ENCODE measurements at places on chromosomes 11 and 22. TPM values are rescaled to one million over a fixed set of nuclear protein-coding genes. Genes with fewer than 3 reads are reported as not detected.

- H3K4me3 ChIP-seq = no peak overlapping the region
- no peak overlapping the region for H3K27ac ChIP-seq
- DNase-seq = no peak
- H3K27me3 ChIP-seq = no peaks in the 10 kb centered on the region
Observed at GRCh38 chr22:30294066-30294465, 4.8 kb upstream of the CASTOR1 start.

DNA sequence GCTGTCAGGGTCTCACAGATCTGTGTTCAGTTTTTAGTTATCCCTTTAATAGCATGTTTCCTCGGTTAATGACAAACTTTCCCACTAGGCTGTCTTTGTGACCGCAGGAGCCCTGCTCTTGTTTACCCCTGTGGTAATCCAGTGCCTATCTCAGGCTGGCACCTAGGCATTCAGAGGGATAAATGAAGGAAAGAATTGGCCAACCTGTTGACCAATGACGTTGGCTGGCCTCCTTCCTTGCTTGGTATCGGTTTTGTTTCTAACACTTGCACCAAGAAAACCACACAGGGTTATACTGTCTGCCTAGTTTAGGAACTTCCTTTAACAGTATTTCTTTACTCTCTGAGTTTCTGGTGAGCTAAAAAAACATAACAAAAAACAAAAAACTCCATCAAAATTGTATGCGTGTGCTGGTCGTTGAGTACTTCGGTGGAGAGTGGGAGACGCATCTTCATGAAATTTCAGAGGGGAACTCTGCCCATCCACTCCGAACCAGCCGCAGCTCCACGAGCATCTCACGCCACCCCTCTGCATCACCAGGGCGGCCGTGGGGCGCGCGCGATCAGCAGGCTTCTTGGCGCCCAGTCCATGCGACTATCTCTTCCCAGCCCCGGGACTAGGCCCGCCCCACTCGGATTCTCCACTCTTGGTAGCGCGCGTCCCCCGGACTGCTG lies 563 bp upstream of the ENDOD1 start:
- H3K4me1 ChIP-seq = peaks cover 66% of the 10 kb centered on the region
- no peaks in the 10 kb centered on the region for H3K27me3 ChIP-seq
- peak overlapping the region; percentile 90 for H3K4me3 ChIP-seq
- peak; percentile 64 for DNase-seq
- peak overlapping the region; percentile 99 for H3K27ac ChIP-seq
- H3K36me3 ChIP-seq = peaks cover 20% of the 10 kb centered on the region

- H3K27me3 ChIP-seq = no peaks in the 10 kb centered on the region
- DNase-seq = no peak
- no peak overlapping the region for H3K4me3 ChIP-seq
- H3K27ac ChIP-seq = no peak overlapping the region
- peaks cover 55% of the 10 kb centered on the region for H3K36me3 ChIP-seq
Observed at GRCh38 chr11:17298302-17298701, 21.8 kb downstream of the NUCB2 start.

DNA sequence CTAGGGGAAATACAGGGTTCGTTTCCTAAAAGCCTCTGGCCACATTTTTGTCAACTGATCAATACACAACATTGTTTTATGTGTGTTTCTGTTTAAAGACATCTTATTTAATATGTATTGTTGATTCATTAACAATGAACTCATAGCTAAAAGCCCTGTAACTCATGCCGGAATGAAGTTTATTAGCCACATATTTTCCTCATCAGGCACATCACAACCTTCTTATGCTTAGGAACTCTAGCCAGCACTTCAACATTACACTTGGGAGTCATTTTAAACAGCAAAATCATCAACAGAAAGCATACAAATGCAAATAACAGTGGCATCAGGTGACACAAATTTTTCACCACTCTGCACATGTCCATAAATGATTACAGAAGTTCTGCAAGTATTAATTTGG lies 15.1 kb upstream of the BLID start:
- H3K4me3 ChIP-seq = no peak overlapping the region
- no peak overlapping the region for H3K27ac ChIP-seq
- H3K4me1 ChIP-seq = no peaks in the 10 kb centered on the region
- no peaks in the 10 kb centered on the region for H3K27me3 ChIP-seq
- no peaks in the 10 kb centered on the region for H3K36me3 ChIP-seq
- no peak for DNase-seq

DNA sequence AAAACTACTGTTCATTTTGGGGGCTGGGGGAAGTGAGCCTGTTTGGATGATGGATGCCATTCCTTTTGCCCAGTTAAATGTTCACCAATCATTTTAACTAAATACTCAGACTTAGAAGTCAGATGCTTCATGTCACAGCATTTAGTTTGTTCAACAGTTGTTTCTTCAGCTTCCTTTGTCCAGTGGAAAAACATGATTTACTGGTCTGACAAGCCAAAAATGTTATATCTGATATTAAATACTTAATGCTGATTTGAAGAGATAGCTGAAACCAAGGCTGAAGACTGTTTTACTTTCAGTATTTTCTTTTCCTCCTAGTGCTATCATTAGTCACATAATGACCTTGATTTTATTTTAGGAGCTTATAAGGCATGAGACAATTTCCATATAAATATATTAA lies 87.1 kb upstream of the BIRC3 start:
- no peak overlapping the region for H3K4me3 ChIP-seq
- no peaks in the 10 kb centered on the region for H3K36me3 ChIP-seq
- H3K27ac ChIP-seq = no peak overlapping the region
- H3K27me3 ChIP-seq = peaks cover 16% of the 10 kb centered on the region

GRCh38 chr22:25025491-25026400 lies 73.2 kb downstream of the KIAA1671 start:
- no peak overlapping the region for H3K4me3 ChIP-seq
- peak overlapping the region; percentile 26 for H3K27ac ChIP-seq
- H3K4me1 ChIP-seq = peaks cover 20% of the 10 kb centered on the region
- no peaks in the 10 kb centered on the region for H3K36me3 ChIP-seq
- peaks cover 6% of the 10 kb centered on the region for H3K27me3 ChIP-seq
- no peak for DNase-seq

GRCh38 chr11:76663912-76664440 lies 6.6 kb downstream of the LRRC32 start:
- H3K4me1 ChIP-seq = peaks cover 29% of the 10 kb centered on the region
- DNase-seq = no peak
- H3K27me3 ChIP-seq = peaks cover 10% of the 10 kb centered on the region
- H3K36me3 ChIP-seq = no peaks in the 10 kb centered on the region

- no peak overlapping the region for H3K4me3 ChIP-seq
- H3K27ac ChIP-seq = no peak overlapping the region
- H3K27me3 ChIP-seq = no peaks in the 10 kb centered on the region
- no peak for DNase-seq
- H3K36me3 ChIP-seq = no peaks in the 10 kb centered on the region
Observed at GRCh38 chr11:109604481-109605400, 182.8 kb downstream of the C11orf87 start.

- peaks cover 20% of the 10 kb centered on the region for H3K4me1 ChIP-seq
- peak overlapping the region; percentile 93 for H3K27ac ChIP-seq
- no peaks in the 10 kb centered on the region for H3K36me3 ChIP-seq
- no peaks in the 10 kb centered on the region for H3K27me3 ChIP-seq
- peak; percentile 84 for DNase-seq
Observed at GRCh38 chr22:20205964-20206708, 55.3 kb upstream of the CCDC188 start.

GRCh38 chr22:28506150-28506535 lies 173.5 kb downstream of the TTC28 start:
- H3K4me1 ChIP-seq = no peaks in the 10 kb centered on the region
- H3K4me3 ChIP-seq = no peak overlapping the region
- no peak for DNase-seq
- no peaks in the 10 kb centered on the region for H3K36me3 ChIP-seq
- no peak overlapping the region for H3K27ac ChIP-seq

DNA sequence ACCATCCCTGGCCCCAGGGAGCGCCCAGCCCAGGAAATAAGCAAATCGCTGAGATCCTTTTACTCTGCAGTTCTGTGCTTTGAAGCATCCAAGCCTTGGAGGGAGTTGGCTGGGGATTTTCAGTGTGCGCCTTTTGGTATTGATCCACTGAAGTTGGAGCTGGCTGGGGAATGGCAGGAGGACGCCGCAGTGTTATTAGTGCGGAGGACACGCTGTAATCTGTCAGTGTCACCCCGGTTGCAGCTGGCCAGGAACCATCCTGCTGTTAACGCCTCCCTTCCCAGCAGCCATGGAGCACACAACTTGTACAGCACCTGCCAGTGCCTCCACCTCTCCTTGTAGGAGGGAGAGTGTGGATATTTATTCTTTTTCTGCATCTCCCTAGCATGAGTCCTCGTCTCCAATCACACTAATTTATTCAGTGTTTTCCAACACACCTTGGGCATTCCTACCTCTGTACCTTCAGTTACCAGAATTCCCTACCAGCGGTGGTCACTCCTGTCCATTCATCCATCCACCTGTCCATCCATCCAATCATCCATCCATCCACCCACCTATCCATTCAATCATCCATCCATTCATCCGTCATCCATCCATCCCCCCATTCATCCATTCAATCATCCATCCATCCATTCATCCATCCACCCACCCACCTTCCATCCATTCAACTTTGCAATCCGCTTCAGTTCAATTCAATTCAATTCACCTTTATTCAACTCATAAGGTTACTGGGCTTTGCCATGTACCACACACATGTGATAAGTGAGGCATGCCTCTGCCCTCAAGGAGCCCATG lies 21.9 kb upstream of the EIF3D start:
- H3K27ac ChIP-seq = no peak overlapping the region
- no peak overlapping the region for H3K4me3 ChIP-seq
- no peak for DNase-seq
- H3K27me3 ChIP-seq = peaks cover 18% of the 10 kb centered on the region

The POLR2L gene
- 127 TPM for total RNA-seq

The CNIH2 gene
- 2.7 TPM for total RNA-seq

The MLC1 gene
- total RNA-seq = 8.3 TPM
